ENCODE measurements at places on chromosomes 6 and 20. TPM values are rescaled to one million over a fixed set of nuclear protein-coding genes. Genes with fewer than 3 reads are reported as not detected.

DNA sequence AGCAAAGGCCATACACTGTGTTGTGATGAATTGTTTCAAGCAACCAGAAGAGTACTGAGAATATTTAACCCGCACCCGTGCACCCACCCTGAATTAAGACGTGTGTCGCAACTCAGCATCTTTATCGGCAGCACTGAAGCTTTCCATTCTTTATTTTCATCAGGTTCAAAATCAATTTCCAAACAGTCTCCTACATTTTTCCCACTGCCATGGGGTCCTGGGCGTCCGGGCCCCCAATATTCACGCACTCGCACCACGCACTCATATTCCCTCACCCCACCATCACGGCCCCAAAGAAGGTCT, 1.8 kb downstream of the LTB start:
- DNase-seq = no peak

DNA sequence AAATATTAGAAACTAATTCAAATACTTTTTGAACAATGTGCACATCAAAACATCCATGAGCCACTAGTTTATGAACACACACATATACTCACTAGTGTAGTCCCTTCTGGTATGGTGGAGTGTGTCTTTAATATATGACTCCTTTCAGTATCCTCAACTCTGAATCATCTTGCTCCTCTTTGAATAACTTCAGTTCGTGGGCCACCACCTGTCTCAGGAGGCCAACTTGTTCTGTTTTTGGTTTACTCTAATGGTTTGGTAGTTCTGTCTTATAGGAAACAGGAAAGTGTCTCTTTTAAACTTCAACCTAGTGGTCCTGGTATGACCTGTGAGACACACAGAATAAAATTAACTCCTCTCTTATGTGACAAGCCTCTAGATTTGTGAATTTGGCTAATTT, 55.6 kb downstream of the ZNF292 start:
- no peak for DNase-seq

GRCh38 chr6:107491760-107492660, 2.1 kb downstream of the SOBP start:
- DNase-seq = no peak

Gene CRISP2
- total RNA-seq = not detected

Gene MEI4
- total RNA-seq = 1.2 TPM

Gene HCRTR2
- not detected for total RNA-seq

Gene SLC24A3
- total RNA-seq = 5.2 TPM

Gene HLA-G
- 0.35 TPM for total RNA-seq

Data from kidney (tissue), 22 donors.